ENCODE measurements at places on chromosomes 1 and 21.

GRCh38 chr1:155379631-155380090, 59.0 kb downstream of the RUSC1 start:
- no peak for DNase-seq

GRCh38 chr1:185154912-185155513, 1.7 kb downstream of the TRMT1L start:
- no peak for DNase-seq

- DNase-seq: no peak
These were observed 5.6 kb upstream of the SLC25A34 start for GRCh38 chr1:15730423-15730822.

DNA sequence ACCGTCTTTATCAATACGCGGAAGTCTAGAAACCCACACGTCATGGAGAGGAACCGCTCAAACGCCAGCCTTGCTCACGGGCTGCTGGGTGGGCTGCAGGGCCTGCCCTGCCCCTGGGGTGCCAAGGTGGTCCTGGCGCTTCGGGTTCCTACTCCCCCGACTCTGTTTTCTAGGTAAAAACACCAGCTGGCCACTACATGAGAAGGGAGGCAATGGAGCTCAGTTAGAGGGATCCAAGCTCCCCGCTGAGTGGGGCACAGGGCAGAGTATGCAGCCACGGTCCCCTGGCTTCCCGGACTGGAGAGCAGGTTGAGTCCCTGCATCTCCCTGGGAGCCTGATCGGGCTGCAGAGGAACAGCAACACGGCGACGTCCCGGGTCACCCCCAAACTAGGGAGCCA, 41.2 kb upstream of the RIPK4 start:
- no peak for DNase-seq

- DNase-seq: peak; percentile 23
These were observed 214.5 kb downstream of the RGS7 start for GRCh38 chr1:241142493-241142892.

DNA sequence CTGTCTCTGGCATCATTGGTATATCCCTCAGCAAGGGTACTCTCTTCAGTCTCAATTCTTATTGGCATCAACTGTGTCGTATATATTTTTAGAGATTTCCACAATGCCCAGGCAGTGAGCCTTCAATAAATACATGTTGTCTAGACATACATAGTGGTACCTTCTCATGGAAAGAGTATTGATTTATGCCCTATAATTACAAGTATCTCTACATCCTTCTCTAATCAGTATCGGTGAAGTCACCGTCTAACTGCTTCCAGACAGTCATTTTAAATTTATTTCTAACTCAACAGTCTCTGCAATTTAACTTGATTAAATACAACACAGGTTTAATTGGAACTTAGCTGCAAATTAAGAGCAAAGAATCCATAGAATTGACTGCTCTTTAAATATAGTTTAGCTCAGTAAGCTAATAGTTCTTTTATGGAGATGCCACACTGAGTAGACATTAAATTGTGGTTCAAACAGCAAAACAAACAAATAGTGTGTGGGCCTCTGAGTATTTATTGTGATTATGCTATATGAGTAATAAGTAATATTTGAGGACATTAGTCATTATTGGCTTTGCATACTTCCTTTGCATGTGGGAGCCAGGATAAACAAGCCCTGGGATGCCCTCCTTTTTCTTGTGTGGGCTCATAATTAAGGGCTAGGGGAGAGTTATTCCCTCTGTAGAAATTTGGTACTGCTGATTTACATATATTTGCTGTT, 126.9 kb upstream of the DUSP10 start:
- no peak for DNase-seq

GRCh38 chr1:242602001-242602400, 77.5 kb upstream of the PLD5 start:
- DNase-seq: no peak
